Activated CD4-positive, alpha-beta T cell treated with anti-CD3 and anti-CD28 coated beads, Interleukin-2, amount 50 U/mL, for 1 hour (primary cell): ENCODE measurements at places on chromosomes 2 and 18.

DNA sequence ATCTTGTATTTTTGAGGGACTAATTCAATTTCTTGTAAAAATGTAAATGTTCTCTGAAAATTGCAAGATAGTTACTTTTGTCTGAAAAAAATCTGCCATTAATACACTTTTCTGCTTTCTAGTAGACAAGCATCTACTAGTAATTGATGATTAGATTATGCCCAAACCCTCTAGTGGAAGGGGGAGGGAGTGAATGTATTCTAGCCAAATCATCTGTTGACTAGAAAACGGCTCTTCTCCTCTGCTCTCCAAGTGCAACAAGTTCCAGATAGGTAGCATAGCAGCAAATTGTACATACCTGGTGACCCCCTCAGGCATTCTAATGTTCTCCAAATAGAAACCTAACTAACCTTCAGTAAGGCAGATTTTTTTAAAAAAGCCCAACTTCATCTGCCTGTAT is 58.6 kb downstream of the RELCH start:
- DNase-seq: no peak

GRCh38 chr2:184581391-184581790 is 16.9 kb upstream of the ZNF804A start:
- DNase-seq: no peak

- DNase-seq: no peak
Observed at GRCh38 chr18:26301681-26302080, 75.4 kb downstream of the TAF4B start.

- DNase-seq: no peak
Observed at GRCh38 chr2:85414761-85415553, 3.6 kb upstream of the SH2D6 start.

GRCh38 chr2:28687171-28687570 is 64.5 kb upstream of the PPP1CB start:
- no peak for DNase-seq

DNA sequence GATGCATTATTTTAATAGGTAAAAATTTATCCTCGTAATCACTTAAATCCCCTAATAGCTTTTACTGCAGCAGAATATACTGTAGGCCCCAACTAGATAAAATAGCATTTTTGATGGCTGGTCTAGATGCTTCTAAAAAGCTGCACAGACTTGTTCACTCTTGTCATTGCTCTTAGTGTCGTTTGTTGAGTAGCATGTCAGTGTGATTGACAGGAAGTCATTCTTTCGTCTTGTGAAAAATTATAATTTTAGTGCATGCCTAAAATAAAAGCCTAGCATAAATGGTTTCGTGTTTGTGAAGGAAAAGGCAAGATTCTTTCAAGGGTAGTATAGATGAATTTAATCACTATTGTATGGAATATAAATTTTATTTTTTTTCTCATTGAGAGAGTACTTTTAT is 275.0 kb downstream of the PTGR3 start:
- DNase-seq: no peak

GRCh38 chr2:43515807-43516497 is 79.9 kb downstream of the THADA start:
- DNase-seq: no peak
